NCI-H1694 treated with DMSO at 0.1 percent for 48 hours (cell line): ENCODE measurements at places on chromosomes 12 and 14.

DNA sequence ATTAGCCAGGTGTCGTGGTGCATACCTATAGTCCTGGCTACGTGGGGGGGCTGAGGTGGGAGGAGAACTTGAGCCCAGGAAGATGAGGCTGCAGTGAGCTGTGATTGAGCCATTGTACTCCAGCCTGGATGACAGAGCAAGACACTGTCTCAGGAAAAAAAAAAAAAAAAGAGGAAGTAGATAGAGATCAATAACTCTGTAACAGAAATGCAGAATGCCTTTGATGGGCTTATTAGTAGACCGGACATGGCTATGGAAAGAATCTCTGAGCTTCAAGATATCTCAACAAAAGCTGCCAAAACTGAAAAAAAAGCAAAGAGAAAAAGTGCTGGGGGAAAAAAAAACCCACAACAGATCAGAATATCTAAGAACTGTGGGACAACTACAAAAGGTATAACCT is 37.5 kb downstream of the GPR68 start:
- DNase-seq, result no peak

- DNase-seq, result no peak
Observed at GRCh38 chr14:74472601-74473000, 20.5 kb downstream of the NPC2 start.

DNA sequence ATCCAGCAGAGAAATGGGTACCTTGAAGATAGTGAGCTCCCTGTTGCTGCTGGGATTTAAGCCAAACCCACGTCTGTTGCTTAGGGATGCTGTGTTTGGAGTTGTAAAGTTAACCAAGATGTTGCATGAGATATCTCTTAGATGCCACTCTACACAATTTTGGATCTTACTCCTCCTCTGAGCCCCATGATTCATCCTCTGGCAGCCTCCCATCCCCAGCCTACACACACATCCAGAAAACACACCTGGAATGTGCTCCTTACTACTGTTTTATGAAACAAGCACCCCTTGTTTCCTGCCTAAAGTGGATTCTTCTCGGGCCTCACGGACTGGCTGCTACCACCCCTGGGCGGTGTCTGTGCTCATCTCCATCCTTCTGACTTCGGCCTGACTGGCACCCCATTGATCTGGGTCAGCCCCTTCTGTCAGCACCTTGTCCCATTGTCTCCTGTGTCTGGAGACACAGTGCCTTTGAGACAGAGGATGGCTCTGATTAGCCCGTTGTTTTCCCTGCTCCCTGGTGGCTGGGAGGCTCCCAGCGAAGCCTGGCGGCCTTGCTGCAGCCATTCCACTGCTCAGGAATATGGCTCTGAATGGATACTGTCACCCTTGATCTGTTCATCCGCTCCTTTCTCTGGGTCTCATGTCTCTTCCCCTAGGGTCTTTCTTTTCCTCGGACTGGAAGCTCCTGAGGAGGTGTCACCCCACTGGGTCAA is 24.3 kb downstream of the TSPAN9 start:
- no peak for DNase-seq

GRCh38 chr14:36647824-36648753 is 13.6 kb upstream of the PAX9 start:
- peak; percentile 68 for DNase-seq

GRCh38 chr12:72081777-72082176 is 143.1 kb downstream of the TPH2 start:
- DNase-seq, result no peak

DNA sequence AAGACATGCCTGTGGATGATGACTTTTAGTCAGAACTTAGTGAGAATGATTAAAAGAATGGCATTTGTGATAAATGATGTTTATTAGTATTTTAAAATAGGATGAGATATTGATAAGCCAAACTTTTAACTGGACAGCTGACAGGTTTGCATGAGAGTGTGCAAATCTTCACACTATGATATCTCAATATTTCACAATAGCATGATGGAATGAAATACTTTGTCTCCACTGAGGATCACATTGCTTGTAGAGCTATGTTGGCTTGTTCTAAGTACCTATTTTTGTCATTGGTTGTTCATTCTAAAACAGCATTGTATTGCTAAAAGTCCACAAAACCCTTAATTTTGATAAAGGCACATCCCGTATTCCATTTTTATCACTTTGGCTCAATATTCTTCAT is 322.1 kb downstream of the ACSS3 start:
- DNase-seq, result no peak

- no peak for DNase-seq
Observed at GRCh38 chr14:76581592-76581991, 179.7 kb upstream of the VASH1 start.

DNA sequence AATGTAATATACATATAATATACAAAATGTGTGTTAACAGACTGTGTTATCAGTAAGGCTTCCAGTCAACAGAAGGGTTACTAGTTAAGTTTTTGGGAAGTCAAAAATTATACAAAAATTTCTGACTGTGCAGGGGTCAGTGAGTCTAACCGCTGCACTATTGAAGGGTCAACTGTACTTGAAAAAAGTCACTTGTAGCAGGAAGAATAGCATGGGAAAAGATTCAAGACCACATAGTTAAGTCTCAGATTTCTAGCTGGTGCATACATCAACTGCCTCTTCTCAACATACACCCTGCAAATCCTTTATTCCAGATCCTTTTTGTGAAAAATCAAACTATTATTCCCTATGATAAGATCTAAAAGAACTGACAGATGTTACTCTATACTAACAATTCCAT is 5.9 kb downstream of the EPS8 start:
- DNase-seq, result no peak

- no peak for DNase-seq
Observed at GRCh38 chr12:89343127-89343526, 9.2 kb downstream of the DUSP6 start.

DNA sequence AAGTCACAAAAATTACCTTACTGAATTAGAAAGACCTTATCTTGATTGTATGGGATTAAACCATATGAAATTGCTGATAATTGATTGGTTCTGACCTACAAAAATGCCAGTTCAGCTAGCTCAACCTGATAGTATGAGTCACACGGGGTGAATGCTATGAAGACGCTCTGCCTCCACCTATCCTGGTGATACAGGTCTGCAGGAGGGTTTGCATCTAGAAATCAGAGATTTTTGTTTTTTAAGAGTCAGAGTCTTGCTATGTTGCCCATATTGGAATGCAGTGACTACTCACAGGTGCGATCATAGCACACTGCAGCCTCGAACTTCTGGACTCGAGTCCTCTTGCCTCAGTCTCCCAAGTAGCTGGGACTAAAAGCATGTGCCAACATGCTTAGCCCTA is 120.4 kb downstream of the HMGA2 start:
- no peak for DNase-seq
